ENCODE measurements at places on chromosomes 4 and X. TPM values are rescaled to one million over a fixed set of nuclear protein-coding genes. Genes with fewer than 3 reads are reported as not detected.

- no peak for DNase-seq
These were observed 229.6 kb upstream of the PGRMC2 start for GRCh38 chr4:128517096-128517738.

DNA sequence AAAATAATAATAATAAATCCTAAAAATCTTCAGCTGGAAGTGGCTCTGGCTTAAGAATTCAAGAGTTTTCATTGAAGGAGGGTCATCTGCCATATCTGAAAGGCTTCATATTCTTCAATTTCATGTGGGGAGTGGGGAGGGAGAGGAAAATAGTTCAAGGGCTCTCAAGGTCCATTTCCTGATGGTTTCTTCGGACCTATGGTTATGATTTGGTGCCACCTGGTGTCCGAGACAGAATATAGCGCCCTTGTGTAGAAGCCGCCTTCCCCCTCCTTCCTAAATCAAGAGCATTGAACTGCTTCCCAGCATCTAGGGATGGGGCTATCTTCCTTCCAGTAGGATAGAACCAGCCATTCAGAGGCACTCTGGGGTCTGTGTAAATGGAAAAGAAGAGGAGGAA, 34.3 kb downstream of the NLGN3 start:
- peak; percentile 38 for DNase-seq

DNA sequence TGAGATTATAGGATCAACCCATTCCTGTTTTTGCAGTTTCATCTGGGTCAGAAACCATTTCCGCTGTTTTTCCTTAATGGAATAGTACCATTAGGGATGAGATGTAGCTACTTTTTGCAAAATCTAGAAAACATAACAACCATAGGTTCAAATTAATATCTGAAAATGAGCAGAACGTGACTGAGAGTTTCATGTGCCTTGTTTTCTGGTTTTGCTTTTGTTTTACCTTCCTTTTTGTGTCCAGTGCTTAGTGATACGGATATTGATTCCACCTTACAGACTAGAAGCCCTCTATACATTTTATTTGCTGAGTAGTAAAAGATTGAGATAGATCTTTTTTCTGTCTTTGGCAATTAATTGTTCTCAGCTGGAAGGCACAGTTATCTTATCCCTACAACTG, 46.5 kb downstream of the SNX25 start:
- no peak for DNase-seq

- DNase-seq, result no peak
These were observed 432.2 kb downstream of the SMARCA1 start for GRCh38 chrX:129091097-129091496.

DNA sequence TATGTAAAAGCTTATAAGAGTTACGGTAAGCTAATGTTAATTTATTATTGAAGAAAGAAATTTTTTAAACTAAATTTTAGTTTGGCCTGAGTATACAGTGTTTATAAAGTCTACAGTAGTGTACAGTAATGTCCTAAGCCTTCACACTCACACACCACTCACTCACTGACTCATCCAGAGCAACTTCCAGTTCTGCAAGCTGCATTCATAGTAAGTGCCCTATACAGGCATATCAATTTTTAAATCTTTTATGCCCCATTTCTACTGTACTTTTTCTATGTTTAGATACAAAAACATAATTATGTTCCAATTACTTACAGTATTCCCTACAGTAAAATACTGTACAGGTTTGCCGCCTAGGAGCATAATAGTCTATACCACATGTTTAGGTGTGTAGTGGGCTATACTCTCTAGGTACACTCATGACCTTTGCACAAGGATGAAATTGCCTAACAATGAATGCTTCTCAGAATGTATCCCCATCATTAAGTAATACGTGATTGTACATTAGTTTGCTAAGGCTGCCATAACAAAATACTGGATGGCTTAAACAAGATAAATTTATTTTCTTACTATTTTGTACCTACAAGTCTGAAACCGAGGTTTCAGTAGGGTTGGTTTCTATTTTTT, 333.8 kb upstream of the PCDH7 start:
- no peak for DNase-seq

DNA sequence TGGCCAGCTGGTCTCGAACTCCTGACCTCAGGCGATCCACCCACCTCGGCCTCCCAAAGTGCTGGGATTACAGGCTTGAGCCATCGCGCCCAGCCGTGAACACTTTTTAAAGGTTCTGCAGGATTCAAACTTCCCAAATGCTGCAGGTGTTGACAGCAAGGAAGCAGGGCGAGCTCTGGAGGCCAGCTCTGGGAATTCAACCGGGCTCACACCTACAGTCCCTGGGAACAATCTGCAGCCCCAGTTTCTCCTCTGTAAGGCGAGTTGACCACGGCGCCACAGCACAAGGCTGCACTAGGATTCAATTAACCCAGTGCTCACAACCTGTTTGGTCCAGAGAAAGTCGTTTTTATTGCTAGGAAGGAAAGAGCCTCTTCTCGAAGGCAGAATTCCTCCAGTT, 1.6 kb downstream of the MTNR1A start:
- no peak for DNase-seq

BMP3 gene
- total RNA-seq, result not detected

PAGE5 gene
- 0.90 TPM for total RNA-seq

CFI gene
- 0.22 TPM for total RNA-seq
